ENCODE measurements at places on chromosomes 5 and 9.

DNA sequence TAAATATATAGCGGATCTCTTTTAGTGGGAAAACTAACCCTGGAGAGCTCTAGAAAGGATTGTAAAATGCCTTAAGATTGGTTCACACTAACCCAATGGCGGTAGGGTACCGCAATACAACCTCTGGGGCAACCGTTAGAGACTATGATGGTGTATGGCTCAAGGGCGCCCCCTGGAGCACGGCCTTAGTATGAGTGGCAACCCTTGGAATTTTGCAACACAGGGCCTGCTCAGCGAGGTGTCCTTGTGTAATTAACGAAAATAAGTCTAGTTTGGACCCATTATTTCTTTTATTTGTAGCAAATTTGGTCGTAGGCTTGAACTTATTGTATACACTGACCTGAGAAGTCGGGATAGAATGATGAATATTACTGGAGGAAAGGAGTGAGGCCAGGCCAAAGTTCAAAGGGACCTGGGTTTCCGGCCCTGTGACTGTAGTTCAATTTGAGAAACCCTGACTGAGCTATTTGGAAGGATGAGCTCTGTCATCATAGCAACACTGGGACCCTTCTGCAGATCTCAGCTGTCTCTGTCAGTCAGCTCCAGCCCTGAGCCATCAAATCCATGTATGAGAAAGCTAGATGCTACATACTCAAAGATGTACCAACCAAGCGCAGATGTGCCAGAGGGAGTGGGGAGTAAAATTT is 54.8 kb downstream of the CAMK4 start:
- no peak for DNase-seq

DNA sequence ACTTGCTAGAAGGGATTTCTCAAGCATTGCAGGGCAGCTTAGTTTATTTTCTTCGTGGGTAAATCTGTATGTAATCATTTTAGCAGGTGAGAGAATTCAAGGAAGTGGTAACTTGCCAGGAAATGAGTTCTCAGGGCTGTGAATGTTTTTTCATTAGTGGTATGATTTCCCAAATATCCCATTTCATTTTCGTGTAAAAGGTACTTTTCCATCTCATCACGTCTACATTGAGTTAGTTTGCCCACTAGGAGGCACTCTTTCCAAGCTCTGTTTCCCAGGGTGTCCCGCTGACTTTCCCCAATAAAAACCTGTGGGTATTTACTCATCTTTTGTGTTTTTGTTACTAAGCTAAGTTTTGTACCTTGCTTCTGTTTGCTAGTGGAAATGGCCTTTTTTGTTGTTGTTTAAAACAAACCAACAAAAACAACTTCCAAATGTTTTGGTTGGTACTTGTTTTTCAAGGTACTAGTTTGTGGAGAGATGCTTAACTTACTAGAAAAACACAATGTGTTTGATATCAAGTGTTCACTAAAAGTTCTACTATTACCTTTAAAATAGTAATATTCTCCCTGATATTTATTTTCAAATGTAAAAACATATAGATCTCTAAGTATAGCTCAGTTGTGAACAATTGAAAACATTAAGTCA is 373.6 kb downstream of the ADGRV1 start:
- DNase-seq, result peak; percentile 75

- no peak for DNase-seq
Observed at GRCh38 chr5:40260361-40260760, 419.4 kb upstream of the PTGER4 start.

- no peak for DNase-seq
Observed at GRCh38 chr9:113678859-113679256, 197.3 kb upstream of the ZNF618 start.

DNA sequence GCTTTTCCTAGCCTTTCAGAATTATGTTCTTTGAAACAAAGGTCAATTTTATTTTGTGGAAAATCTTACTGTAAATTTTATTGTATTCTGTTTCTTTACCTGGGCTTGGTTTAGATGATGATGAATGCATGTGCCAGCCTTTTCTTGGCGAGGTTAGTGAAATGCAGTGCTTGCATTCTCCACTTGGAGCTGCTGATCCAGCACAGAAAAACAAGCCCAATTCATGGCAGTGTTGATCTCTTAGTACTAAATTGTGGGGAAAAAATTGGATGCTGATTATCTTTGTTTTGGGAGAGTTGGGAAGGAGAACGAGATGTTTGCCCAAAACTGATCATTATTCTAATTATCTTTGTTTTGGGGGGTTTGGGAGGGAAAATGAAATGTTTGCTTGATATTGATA is 3.7 kb downstream of the HABP4 start:
- no peak for DNase-seq

DNA sequence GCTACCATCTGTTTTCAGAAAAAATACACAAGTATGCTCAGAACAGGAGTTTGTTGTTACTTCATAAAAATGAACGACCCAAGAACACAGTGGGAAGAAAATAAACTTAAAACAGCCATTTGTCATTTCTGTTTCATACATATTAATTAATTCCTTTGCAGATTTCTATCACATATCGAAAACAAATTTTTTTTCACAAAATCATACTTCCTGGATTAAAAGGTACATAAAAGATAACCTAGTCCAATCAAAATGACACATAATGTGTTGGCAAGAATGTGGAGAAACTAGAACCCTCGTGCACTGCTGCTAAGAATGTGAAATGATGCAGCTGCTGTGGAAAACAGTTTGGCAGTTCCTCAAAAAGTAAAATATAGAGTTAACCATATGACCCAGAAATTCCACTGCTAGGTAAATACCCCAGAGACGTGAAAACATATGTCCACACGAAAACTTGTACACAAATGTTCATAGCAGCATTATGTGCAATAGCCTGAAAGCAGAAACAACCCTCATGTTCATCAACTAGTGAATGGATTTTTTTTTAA is 46.0 kb downstream of the MYO10 start:
- DNase-seq, result no peak

- no peak for DNase-seq
Observed at GRCh38 chr9:135745686-135746324, 43.8 kb downstream of the KCNT1 start.

DNA sequence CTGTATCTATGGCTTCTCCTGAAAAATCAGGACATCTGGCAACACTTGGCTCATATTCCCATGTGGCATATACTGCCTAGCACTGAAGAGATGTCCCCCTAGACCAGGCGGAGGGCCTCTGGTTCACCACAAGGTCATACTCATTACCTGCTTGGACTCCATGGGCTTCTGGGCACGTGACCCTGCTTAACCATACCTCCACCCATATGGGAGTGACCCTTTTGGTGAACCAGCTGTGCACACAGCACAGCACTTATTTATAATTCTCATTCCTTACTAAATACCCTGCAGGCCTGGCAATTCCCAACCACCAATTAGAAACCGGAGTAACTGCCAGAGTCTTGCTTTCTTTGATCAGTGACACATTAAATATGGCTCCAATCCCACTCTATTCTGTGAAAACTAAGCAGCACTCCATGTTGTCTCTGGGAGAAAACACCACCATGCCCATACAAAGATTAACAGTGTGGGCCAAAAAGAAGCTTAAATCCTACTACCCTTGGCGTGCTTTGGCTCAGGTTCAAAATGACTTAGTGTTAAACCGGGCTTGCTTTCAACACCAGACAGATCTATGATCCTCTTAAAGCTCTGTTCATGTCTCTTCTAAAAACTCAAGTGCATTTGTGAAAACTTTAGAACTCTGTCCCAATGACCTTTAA is 57.7 kb downstream of the MTMR12 start:
- DNase-seq, result no peak

GRCh38 chr9:121135642-121136041 is 60.9 kb downstream of the CNTRL start:
- no peak for DNase-seq

- DNase-seq, result no peak
Observed at GRCh38 chr5:124936626-124936933, 190.1 kb upstream of the ZNF608 start.

- DNase-seq, result no peak
Observed at GRCh38 chr9:98021306-98022040, 35.1 kb upstream of the NANS start.

DNA sequence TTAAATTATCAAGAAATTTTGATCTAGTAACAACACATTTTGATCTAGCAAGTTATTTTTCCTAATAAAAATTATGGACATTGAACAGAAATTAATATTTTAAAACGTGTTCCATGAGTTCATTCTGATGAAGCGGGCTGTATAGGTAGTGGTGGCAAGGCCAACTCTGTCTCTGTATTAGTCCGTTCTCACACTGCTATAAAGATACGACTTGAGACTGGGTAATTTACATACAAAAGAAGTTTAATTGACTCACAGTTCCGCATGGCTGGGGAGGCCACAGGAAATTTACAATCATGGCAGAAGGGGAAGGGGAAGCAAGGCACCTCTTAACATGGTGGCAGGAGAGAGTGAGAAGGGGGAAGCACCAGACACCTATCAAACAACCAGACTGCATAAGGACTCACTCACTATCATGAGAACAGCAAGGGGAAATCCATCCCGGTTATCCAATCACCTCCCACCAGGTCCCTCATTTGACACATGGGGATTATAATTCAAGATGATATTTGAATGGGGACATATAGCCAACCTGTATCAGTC is 61.2 kb downstream of the TMEM232 start:
- no peak for DNase-seq

DNA sequence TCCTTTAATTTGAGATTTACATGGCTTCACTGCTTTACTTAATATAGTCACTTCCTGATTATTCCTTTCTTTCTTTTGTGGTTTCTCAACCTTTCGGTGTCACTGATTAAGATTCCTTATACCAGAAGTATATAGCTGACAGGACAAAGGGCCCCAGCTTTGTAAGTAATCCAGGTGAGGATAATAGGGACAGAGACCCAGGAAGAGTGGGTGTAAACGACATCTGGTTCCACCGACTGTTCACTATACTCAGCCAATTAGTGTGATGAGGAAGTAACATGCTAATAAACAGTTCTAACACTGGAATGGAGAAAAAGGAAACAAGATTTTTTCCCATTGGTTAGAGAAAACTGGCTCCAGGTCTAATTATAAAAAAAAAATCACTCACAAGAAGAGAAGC is 286.3 kb upstream of the EFNA5 start:
- no peak for DNase-seq

DNA sequence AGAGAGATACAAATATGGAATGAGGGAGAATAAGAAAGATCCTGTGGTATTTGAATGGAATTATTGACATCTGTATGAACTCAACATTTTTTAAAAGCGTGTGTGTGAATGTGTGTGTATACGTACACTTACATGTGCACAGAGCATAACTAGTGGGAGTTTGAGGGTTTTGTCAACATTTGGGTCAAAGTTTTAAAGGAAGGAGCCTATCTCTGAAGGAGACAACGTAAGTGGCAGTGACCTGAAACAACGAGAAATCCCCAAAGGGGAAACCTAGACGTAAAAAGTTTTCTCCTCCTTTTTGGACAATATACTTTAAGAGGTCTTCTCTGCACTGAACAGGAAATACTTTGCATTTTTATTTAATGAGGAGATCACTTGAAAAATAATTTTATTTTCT is 40.2 kb upstream of the DTWD2 start:
- DNase-seq, result no peak

DNA sequence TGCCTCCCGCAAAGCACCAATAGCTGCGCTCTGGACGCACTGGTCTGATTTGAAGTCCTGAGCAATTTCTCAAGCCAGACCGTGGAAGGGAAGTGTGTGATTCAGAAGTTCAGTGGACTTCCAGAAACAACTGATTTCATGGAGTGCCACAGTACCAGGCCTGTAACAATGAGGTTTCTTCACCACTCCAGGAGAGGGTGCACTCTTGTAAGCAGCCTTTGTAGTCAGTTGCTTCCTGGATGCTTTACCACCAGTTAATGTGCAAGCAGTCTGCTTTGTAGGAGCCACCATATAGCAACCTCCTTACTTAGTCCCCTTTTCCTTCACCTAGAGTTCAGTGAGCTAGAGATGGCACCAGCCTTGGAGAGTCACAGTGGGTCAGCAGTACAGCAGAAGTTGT is 12.3 kb downstream of the CAAP1 start:
- DNase-seq, result no peak

GRCh38 chr5:154995679-154996078 is 17.9 kb upstream of the KIF4B start:
- DNase-seq, result no peak

DNA sequence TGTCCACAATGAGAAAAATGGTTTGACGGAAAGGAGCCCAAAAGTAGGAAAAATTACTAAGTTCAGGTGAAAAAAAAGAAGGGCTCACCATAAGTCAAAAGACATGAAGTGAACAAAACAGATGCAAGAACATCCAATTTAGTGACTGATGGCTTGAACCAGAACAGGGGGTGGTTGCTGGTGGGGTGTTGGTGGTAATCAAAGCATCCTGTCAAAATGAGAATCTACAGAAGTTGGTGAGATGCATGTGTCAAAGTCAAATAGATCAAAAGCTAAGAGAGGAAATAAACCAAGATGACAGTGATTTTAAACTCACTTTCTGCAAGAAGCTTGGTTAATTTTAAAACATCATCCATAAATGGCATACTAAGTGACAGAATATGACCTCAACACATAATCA is 117.4 kb downstream of the MLLT3 start:
- no peak for DNase-seq

DNA sequence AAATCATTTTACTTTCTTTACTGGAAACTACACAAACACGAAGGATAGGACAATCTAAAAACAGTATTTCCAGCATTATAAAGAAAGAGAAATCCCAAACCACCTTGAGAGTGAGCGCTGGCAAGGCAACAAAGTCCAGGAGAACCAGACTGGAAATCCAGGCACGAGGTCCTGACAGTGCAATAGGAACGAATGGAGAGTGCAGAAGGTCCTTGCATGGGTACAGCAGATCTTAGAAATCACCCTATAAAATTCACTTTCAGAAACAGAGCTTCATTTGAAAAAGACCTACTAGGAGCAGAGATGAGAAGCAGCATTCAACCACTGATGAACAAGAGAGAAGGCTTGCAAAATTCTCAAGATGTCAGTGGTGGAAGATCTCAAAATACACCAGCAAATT is 133.7 kb upstream of the ST8SIA4 start:
- no peak for DNase-seq

- DNase-seq, result no peak
Observed at GRCh38 chr5:7321724-7322123, 74.2 kb upstream of the ADCY2 start.

DNA sequence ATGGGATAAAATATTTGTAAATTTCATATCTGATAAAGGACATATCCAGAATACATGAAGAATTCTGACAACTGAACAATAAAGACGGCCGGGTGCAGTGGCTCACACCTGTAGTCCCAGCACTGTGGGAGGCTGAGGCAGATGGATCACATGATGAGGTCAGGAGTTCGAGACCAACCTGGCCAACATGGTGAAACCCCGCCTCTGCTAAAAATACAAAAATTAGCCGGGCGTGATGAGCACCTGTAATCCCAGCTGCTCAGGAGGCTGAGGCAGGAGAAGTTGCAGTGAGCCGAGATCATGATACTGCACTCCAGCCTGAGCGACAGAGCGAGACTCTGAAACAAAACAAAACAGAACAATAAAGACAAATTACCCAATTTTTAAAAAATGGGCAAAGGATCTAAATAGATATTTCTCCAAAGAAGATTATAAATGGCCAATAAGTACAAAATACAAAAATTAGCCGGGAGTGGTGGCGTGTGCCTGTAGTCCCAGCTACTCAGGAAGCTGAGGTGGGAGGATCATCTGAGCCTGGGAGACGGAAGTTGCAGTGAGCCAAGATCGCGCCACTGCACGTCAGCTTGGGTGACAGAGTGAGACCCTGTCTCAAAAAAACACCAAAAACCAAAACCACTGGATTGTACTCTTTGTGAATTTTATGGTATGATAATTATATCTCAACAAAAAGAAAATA is 9.6 kb upstream of the NSD1 start:
- DNase-seq, result no peak

GRCh38 chr9:86186696-86187095 is 72.8 kb downstream of the C9orf153 start:
- DNase-seq, result no peak

Measured in sigmoid colon (tissue), 7 donors.